Brain microvascular endothelial cell (primary cell): ENCODE measurements at places on chromosomes 11 and 22.

DNA sequence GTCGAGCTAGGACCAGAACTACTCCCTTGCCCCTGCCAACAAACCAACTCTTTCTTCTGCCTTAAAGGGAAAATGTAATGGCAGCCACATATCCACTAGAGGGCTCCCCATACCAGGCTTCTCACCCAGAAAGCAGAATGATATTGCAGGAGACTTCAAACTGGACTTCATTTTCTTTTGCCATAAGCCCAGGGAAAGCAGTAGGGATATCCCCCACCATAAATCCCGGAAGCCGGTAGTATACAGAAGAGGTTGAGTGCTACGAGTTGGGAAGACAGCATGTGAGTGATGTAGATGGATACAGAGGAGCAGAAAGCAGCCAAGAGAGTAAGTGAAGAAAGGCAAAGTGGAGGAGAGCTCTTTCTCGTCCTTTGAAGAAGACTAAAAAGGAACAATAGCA, 12.1 kb downstream of the PLAAT5 start:
- DNase-seq = peak; percentile 68

- DNase-seq = no peak
Observed at GRCh38 chr11:120001178-120002090, 136.5 kb downstream of the TRIM29 start.

GRCh38 chr11:13777341-13777985, 109.0 kb downstream of the FAR1 start:
- no peak for DNase-seq

- DNase-seq = no peak
Observed at GRCh38 chr11:10503221-10503620, 37.8 kb downstream of the RNF141 start.

- DNase-seq = no peak
Observed at GRCh38 chr11:367956-368413, 1.3 kb upstream of the B4GALNT4 start.

DNA sequence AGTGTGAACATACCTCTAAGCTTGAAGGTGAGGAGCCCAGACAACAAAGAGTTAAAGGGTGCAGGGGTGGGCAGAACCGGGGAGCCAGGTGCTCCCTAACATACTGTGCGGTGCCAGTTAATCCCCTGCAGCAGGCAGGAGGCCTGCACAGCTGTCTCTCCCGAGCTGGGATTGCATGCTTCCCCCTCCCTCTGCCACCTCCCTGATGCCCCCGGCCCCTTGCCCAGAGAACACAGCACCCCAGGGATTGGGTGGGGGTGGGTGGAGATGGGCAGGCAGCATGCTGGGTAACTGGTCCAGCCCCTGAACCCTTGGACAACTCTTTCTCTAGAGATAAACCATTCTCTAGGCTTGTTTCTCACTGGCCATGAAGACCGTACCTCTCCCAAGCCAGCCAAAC, 67.7 kb upstream of the MYOD1 start:
- DNase-seq = no peak

- DNase-seq = peak; percentile 48
Observed at GRCh38 chr22:20141186-20142077, 9.4 kb downstream of the CCDC188 start.

- DNase-seq = no peak
Observed at GRCh38 chr11:19680829-19681368, 31.7 kb upstream of the NAV2 start.

- DNase-seq = peak; percentile 34
Observed at GRCh38 chr22:22684580-22685561, 40.5 kb downstream of the GGTLC2 start.
